ENCODE measurements at places on chromosomes 1 and 21.

DNA sequence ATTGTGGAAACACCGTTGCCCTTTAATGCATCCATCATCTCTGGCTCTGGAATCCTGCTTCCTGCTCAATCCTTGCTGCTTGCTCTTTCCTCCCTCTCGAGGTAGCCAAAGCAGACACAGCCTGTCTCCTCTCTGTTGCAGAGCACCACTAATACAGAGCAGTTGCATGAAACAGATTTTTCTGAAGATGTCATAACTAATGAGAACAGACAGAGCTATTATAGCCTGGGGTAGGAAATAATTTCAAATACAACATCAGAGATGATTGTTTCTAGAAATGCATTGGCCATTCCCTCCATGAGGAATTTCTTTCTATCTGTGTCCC, 23.3 kb upstream of the ACBD6 start:
- DNase-seq: no peak

GRCh38 chr1:38037221-38037939, 9.2 kb downstream of the POU3F1 start:
- no peak for DNase-seq

DNA sequence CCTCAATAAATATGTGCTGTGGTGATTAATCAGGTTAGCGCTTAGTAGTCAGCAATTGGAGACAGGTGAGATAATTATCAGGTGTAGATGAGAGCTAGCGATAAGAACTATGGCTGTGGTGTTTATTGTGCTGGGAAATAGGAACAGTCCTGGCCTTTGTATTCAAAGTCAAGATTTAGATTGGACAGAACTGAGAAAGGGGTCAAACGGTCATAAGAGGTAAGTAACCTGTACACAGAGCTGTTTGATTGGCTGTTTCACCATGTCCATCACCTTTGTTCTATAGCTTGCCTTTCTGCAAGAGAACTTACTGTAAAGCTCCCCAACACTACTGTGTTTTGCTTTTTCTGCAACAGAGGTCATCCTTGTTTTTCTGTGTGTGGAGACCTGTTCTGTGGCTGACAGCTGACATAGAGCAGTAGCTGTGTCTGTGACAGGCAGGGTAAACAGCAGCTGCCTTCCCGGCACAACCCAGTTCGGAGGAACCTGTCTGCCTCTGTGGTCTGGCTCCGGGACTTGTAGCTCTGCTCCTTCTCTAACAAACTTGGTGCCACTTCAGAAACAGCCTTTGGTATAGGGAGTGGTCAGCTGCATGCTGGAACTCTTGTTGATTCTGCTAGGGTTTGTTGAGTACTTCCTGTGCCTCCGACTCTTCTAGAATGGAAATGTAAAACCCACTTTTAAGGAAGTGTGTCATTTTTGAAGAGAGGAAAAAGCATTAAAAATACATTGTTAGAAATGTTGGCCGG, 21.1 kb upstream of the CDC42 start:
- DNase-seq: no peak

GRCh38 chr1:169041366-169041765, 65.1 kb upstream of the ATP1B1 start:
- DNase-seq: no peak
